ENCODE measurements at places on chromosomes 1 and 21.
A peak's percentile ranks its signal among the peaks of the same experiment; 100 is the strongest.

DNA sequence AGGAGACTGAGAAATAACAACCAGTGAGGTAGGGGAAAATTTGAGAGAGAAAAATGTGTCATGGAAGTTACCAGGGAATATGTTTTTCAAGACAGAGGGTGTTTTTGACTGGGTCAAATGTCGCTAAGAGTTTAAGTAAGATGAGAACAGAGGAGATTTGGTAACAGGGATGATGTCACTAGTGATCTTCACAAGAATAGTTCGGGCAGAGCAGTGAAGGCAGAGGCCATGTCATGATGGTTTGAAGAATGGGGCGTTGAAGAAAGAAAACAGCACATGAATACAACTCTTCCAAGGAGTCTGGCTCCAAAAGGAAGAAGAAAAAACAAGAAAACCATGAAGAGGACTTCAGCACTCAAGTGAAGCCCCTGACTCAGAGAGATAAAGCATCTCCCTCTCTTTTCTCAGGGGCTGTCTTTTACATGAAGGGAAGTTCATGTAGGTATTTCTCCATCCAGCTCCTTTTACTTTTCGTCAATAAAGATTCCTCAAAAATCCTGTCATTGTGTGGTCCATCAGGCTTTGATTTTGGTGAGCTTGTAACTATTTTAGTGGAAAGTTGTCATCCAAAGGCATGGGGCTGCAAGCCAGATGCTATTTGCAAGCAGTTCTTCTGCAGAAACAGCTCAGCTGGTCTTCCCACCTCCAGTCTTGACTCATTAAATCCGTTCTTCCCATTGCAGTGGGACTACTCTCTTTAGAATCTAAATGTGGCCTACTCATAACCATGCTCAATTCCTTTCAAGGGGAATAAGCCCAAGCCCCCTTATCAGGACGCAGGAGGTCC lies 397.3 kb downstream of the LMX1A start:
- DNase-seq = no peak

DNA sequence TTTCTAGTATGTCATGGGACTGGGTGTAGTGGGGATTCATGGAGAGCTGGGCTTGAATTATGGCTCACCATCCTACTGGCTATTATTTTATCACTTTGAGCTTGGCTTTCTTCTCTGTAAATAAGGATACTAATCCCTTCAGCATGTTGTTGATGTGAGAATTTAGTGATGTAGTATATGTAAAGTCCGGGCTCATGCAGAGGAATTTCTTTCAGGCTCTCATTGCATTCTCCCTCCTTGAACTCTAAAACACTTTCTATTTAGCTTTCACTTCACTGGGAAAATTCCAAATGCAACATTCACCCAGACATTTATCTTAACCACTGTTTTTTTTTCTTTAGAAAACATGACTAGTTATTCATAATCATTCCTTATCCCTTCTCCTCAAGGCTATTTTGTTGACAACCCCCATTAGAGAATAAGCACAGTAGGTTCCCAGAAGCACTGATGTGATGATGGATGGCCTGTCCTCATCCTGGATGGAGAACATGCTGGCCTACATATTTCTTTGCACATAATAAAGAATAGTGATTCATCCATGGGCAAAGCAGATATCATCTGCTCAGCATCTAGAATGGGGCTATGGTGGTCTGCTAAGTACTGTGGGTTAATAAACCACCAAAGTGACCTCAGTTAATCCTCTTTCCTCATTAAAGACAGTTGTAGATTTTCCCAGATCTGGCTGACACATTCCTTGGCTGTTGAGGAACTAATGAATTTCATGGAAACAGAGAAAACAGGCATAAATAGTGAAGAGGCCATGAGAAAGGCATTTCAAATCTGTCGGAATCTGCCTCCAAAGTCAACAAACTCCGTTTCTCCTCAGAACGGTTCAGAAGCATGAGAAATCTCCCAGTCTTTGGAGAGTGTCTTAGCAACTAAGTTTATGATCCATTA lies 68.0 kb upstream of the CYP2J2 start:
- no peak for DNase-seq

GRCh38 chr21:35502821-35503220 lies 453.7 kb upstream of the RUNX1 start:
- no peak for DNase-seq

GRCh38 chr21:34930971-34931370 lies 118.1 kb downstream of the RUNX1 start:
- DNase-seq = no peak

DNA sequence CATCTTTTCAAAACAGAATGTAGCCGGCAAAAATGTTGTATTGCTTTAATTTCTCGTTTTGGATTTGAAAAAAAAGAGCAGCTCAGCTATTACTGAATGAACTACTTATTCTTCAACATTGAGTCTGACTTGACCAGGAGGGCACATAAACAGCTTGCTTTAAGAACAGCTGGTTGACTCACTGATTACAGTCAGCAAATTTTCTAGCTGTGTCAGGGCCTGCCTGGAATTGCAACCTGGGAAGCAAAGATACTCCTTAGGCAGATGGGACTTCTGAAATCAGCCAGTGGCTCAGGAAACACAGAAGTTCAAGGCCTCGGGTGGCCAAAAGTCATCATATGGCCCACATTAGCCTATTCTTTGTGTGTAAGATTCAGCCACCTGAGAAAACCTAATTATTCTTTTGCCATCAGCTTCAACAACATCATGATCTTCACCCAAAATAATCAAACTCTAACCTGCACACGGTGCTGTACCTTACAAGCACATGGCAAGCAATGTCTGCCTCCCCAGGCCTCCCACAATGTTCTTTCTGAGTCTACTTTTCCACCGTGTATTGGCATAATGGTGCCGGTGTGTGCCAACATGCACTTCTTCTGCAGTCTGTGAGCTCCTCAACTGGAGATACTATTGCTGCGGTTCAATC lies 307.2 kb downstream of the HHIPL2 start:
- no peak for DNase-seq

DNA sequence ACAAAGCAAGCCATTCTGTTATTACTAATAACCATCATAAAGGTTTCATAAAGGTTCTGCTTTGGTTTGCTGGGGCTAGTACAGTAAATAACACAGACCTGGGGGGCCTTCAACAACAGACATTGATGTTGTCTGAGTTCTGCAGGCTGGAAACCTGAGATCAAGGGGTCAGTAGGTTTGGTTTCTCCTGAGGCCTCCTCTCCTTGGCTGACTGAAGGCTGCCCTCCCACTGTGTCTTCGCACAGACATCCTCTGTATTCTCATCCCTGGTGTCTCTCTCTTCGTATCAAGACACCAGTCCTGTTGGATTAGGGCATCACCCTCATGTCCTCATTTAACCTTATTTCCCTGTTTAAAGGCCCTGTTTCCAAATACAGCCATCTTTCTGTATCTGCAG lies 37.3 kb downstream of the HUNK start:
- DNase-seq = no peak

DNA sequence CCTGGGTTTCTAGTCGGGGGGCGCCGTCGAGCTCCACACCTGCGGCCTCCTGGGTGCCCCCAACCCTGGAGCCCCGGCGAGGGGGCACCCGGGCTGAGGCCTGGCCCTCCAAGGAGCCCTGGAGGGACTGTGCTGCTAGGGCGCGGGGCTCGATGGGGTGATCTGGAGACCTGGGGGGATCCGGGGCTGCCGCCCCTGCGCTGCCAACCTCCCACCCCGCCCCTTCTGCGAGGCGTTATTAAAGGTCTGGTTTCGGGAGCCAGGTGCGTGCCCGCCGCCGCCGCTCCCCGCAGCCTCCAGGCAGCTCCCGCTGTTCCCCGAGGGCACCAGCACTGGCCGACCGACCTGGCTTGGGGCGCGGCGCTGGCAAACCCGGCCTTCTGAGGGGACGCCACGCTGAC lies 746 bp upstream of the POFUT2 start:
- DNase-seq = no peak

DNA sequence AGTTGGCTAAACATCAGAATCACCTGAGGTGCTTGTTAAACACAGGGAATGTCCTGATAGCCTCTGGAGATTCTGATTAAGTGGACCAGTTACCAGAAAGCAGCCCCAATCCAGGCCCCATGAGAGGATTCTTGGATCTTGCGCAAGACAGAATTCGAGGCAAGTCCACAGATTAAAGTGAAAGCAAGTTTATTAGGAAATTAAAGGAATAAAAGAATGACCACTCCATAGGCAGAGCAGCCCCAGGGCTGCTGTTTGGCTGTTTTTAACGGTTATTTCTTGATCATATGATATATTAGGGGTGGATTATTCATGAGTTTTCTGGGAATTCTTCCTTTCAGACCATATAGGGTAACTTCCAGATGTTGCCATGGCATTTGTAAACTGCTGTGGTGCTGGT lies 176.2 kb downstream of the ROR1 start:
- DNase-seq = no peak

- peak; percentile 28 for DNase-seq
These were observed 23.4 kb upstream of the PWP2 start for GRCh38 chr21:44083631-44084291.

DNA sequence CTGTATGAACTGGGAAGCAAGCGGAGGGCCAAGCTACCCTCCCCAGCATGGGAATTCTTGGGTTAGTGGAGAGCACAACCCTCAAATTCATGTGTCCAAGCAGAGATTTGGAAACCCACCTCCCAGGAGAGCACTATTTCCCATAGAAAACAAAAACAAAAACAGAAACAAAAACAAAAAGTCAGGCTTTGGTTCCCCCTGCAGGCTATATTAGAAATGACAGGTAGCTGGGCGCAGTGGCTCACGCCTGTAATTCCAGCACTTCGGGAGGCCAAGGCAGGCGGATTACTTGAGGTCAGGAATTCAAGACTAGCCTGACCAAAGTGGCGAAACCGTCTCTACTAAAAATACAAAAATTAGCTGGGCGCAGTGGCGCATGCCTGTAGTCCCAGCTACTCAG lies 10.8 kb downstream of the MINDY1 start:
- DNase-seq = no peak

DNA sequence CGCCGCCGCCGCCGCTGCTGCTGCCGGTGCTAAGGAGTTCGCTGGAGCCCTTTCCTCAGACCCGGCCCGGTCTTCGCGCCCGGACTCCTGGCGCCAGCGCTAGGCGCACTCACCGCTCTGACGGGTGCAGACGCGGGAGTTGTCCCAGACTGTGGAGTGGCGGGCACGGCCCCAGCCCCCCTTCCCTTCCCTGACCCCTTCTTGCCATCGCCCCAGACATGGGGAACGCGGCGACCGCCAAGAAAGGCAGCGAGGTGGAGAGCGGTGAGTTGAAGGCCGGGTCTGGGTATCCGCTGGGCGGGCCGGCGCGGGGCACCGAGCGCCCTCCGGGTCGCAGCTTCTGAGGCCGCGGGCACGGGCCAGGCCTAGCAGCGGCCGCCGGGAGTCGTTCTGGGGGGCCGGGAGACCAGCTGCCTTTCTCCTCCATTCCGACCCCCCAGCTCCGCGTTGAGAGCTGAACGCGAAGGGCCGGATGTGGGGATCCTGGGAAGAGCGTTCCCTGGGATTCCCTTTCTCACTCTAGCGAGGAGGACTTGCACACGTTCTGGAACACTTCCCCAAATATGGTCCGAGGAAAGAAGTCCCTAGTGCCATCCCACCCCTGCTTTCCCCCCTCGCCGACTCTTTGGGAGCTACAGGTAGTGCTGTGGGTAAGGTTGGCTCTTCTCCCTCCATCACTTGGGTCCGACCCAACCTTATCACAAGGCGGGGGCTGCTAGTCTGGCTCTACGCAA lies 65.8 kb upstream of the PRKACB start:
- no peak for DNase-seq

GRCh38 chr1:223683586-223684487 lies 18.3 kb upstream of the CAPN8 start:
- peak; percentile 41 for DNase-seq

- DNase-seq = no peak
These were observed 6.4 kb downstream of the SNRPE start for GRCh38 chr1:203867802-203868201.

DNA sequence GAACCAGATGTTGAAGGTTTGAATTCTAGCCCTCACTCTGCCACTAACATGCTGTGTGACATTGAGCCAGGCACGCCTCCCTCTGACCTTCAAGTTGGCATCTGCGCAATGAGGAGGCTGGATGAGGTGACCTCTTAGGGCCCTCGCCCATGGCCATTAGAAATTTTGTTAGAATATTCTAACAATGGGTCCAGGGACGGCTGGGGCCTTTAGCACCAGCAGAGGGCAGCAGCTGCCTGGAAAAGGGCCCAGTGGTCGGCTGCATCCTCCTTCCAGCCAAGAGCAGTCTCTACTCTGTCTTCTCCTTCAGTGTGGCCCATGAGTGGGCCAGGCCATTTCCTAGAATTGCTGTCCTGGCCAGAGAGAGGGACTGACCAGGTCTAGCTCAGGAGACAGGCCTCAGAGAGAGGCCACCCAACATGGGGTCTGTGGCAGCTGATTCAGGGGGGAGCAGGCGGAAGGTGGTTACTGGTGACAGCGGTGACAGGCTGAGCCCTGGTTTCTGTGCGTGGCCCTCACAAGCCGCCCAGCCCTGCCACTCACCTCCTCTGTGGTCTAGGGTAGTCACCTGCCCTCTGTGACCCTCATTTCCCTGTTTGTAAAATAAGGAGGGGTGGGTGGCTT lies 101.3 kb upstream of the ACTL8 start:
- DNase-seq = no peak

- DNase-seq = peak; percentile 32
These were observed 841 bp downstream of the ADSS2 start for GRCh38 chr1:244450597-244451538.

DNA sequence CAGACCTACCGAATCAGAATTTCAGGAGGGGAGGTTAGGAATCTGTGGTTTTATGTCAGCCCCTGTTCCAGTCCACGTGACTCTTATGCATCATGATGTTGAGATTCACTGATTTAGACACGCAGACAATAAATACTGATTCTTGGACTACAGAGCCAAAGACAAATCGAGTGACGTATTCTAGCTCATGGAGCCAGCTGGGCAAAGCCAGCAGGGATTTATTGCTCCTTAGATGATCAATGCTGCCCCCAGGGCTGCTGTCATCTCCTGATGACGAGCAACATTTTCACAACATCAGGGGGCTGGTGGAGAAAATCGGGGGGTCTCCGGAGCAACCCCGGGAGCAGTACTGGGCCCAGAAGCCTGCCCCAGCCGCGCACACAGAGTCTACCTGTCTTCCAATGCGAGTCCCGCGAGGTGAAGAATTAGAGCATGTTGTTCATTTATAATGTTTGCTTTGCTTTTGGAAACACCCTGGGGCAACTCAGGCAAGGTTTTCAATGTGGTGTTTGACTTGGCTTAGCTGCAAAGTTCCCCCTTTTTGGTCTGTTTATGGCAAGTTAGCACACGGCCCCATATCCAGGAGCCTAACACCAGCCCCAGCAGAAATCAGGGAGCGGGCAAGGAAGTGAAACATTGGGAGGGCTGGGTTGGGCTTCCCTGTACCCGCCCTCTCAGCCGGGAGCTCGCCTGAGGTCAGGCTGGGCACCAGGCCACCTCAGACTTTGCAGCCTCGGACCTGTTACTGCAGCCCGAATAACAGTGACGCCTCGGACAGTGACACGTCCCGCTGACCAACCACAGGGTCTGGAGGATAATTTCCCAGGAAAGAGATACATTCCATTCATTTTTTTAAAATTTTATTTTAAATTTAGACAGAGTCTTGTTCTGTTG lies 19.9 kb upstream of the CLDN14 start:
- DNase-seq = no peak

GRCh38 chr1:55037733-55038551 lies 1.4 kb upstream of the PCSK9 start:
- DNase-seq = no peak

- no peak for DNase-seq
These were observed 7.3 kb upstream of the GRIK1 start for GRCh38 chr21:29947119-29947518.
